GM23338 (cell line): ENCODE measurements at places on chromosomes 5 and 9. TPM values are rescaled to one million over a fixed set of nuclear protein-coding genes. Genes with fewer than 3 reads are reported as not detected.

NCBP1 gene
- 43.9 and 52.9 TPM in 2 replicates for polyA plus RNA-seq

ZNF462 gene
- 31.1 and 40.0 TPM in 2 replicates for polyA plus RNA-seq

HTR1A gene
- polyA plus RNA-seq, result 0.92 and 1.1 TPM in 2 replicates

CCL21 gene
- polyA plus RNA-seq, result not detected in 2 replicates

UNC5A gene
- polyA plus RNA-seq, result 0.92 and 1.1 TPM in 2 replicates

PDE6A gene
- 0.08 TPM in 1 of 2 replicates, not detected in the other for polyA plus RNA-seq

SHC3 gene
- 1.1 and 1.3 TPM in 2 replicates for polyA plus RNA-seq
